Stimulated activated CD8-positive, alpha-beta memory T cell treated with anti-CD3 and anti-CD28 coated beads, Interleukin-2, amount 100 ng/mL, for 1 hour (primary cell): ENCODE measurements at places on chromosomes 12 and 14.

DNA sequence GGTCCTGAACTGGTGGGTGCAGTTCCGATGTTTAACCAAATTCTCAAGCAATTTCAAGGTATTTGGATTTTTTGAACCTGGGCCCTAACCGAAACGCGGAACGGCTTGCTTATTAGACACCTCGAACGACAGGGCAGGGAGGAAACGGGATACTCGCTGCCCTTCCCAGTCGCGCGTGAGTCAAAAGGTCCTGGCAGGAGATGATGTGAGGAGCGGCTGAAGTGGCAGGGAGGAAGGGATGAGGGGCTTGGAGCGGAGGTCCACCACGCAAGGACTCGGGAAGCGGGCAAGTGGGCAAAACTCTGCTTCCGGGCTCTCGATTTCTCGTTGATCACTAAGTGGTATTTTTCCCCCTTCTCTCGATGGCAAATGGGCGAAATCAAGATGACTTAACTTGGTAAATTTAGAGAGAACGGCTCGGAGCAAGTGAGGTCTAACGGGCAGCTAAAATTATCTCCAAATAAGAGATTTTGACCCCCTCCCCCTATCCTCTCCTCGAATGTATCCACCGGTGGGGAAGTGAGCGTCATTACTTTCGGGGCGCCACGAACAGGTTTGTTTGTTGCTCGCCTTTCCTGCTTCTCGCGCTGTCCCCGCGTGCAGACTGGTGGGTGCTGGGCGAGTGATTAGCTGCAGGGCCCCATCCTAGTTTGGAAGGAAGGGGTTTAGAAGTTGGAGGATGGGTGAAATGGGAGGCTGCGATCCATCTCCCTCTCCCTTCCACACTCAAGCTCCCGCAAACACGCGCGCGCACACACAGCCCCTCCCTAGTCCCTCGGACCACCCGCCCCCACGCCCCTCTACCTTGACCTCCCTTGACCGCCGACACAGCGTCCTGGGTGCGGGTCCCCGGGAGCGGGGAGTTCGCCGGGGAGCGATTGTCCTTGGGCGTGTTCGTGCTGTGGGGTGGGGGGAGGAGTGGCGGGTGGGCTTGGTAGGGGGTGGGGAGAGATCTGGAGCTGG is 986 bp upstream of the NTF3 start:
- DNase-seq: no peak

GRCh38 chr12:80195737-80196136 is 96.4 kb downstream of the OTOGL start:
- DNase-seq: no peak

- DNase-seq: no peak
Observed at GRCh38 chr14:104280902-104281767, 142.7 kb downstream of the KIF26A start.

DNA sequence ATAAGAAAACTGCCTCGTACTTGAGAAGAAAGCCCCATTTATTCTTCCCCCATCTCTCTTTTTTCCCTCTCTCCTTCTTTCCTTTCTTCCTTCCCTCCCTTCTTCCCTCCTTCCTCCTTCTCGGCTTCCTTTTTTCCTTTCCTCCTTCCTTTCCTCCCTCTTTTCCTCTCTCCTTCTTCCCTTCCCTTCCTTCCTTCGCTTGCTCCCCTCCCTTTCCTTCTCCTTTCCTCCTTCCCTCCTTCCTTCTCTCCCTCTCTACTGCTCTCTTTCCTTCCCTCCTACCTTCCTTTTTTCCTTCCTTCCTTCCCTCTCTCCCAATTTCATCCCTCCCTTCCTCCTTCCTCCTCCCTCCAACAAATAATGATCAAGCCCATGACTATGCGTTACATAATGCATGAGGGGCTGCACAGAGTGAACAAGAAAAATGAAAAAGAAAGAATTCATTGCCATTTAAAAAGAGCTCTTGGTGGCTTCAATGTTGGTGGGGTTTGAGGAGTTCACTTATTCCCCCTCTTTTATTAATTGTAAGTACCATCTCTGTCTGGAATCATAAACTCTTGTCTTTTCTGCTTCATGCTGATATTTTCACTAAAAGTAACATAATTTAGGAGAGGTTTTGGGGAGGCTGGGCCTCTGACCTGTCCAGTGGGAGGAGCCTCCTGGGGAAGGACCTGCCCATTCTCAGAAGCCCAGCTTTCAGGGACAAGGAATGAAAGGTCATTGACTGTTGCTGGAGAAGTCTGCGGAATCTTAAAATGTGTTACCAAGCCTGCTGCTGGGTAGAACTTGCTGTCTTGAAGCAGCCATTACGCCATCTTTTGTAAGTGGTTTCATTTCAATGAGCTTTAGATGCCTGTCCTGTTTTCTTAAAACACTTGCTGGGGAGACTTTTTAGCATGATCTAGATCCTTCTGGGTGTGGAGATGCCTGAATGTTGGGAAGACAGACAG is 144.3 kb downstream of the CHST11 start:
- no peak for DNase-seq

DNA sequence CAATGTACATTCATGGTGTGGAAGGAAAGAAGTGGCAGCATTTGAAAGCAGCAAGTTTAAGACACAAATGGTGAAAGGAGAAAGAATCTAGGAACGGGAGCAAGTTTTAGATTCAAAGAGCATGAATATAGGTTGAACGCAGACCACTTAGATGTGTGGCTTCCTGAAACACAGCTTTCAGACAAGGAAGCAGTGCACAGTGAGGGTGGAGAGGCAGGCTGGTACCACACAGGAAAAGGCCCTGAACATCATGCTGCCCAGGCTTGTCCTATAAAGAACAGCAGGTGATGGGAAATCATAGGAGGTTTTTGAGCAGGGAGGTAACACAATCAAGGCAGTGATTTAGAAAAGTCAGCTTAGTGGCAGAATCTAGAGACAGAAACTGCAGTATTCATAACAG is 35.6 kb downstream of the GNS start:
- DNase-seq: no peak

GRCh38 chr12:62748941-62749468 is 185.9 kb downstream of the PPM1H start:
- DNase-seq: no peak

DNA sequence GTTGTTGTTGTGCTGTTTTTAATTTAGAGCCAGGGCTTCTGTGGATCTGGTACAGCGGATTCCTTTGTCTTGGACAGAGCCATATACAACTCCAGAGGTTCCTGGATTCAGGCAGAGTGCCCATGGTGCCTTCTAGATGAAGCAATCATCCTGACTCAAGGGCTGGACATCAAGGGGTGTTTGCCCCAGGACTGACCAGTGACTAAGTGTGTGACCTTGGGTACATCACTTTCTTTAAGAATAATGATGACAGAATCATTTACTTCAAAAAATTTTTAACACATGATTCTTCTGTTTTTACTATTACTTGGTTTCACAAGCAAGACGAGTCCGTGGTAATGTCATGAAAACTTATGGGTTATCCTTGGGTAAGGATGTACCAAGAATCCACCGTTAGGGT is 397.3 kb downstream of the ZFP36L1 start:
- DNase-seq: no peak

DNA sequence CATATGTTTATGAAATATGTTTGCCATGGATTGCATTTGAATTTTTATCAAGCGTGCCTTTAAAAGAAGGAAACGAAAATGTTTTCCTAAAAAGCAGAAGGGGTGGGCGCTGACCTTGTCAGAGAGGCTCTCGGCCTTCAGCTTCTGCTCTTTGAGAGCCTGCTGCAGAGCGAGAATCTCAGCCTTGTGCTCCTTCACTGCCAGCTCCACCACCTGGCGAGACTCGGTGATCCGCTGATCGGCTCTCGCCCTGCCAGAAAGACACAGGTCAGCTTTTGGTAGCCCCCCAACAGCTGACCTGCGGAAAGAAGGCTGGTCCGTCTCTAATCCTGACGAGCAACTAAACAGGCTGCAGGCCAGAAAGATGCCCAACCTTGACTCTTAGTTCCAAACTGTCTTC is 62.4 kb downstream of the PRKAB1 start:
- no peak for DNase-seq

- no peak for DNase-seq
Observed at GRCh38 chr12:102462795-102463465, 17.4 kb downstream of the IGF1 start.

- DNase-seq: no peak
Observed at GRCh38 chr14:49196327-49196726, 389.9 kb downstream of the RPS29 start.

DNA sequence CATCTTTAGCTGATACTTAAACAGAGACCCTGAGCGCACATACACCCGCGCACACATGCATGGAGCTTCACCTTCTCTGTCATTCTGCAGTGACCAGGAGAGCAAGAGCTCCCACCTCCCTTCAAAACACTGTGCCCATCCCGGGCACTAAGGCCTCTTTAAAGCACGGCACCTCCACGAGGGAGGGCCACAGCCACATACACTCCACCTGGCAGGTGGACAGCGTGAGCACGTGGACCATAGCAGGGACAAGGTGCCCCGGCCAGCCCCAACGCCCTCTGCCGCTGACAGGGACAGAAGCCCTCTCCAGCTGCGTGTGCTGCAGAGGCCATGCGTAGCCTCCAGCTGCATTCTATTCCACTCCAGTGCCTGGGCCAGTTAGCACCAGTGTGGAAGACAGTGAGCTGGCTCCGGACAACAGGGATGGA is 5.4 kb downstream of the GAPDH start:
- no peak for DNase-seq

DNA sequence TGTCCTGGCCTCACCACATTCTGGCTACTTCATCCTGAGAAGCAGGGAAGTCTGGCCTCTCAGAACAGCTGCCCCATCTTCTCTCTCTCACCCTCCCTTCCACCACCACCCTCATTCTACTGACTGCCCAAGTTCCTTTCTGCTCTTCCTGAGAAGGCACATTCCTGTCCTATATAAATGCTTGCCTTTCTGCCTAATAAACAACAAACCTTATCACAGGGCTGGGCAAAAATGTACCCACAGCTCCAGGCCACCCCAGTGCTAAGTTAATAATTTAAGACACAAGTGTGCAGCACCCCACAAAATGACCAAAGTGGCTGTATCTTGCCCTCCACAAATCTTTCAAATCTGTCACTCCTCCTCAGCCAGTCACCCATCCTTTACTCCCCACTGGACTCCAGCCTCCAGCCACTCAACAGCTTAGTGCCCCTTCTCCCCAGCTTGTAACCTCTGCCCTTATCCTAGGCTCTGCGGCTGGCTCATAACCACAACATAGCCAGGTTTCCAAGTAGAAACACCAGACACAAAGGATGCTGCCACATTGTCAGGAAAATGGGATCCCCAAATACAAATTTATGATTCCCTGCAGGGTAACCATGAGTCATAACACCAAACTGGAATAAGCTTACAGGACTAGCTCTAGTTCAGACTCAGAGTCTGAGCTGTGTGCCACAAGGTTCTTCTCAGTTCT is 15.0 kb downstream of the OXA1L start:
- no peak for DNase-seq

GRCh38 chr14:75831952-75832351 is 149.8 kb downstream of the TGFB3 start:
- DNase-seq: no peak

DNA sequence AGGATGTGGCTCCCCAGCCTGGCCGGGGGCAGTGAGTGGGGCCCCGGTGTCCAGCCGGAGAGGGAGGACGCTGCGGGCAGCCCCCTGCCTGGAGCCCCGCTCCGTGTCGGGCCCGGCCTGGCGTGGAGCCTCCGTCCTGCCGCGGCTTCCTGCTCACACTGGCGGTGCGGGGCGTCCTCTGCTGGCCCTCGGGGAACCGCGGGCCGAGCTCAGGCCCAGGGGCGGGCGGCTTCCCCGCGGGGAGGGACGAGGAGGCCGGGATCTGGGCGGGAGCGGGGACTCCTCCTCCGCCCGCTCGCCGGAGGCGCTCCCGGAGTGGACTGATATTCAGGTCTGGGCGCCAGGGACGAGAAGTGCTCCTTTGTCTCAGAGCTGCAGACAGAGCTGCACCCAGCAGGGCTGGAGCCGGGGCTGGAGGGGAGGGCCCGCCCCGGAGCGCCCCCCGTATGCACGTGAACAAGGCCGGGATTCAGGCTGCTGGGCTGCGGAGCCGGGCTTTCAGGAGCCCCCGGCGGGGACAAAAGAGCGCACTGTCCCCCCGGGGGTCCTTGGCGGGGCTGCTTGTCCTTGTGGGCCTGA is 2.2 kb downstream of the MMP17 start:
- no peak for DNase-seq
